ENCODE measurements at places on chromosomes 1 and 21.

- DNase-seq = no peak
Measured at GRCh38 chr1:6475381-6476133, 9.6 kb upstream of the TNFRSF25 start.

- DNase-seq = no peak
Measured at GRCh38 chr1:81208441-81208840, 592.3 kb upstream of the ADGRL2 start.

DNA sequence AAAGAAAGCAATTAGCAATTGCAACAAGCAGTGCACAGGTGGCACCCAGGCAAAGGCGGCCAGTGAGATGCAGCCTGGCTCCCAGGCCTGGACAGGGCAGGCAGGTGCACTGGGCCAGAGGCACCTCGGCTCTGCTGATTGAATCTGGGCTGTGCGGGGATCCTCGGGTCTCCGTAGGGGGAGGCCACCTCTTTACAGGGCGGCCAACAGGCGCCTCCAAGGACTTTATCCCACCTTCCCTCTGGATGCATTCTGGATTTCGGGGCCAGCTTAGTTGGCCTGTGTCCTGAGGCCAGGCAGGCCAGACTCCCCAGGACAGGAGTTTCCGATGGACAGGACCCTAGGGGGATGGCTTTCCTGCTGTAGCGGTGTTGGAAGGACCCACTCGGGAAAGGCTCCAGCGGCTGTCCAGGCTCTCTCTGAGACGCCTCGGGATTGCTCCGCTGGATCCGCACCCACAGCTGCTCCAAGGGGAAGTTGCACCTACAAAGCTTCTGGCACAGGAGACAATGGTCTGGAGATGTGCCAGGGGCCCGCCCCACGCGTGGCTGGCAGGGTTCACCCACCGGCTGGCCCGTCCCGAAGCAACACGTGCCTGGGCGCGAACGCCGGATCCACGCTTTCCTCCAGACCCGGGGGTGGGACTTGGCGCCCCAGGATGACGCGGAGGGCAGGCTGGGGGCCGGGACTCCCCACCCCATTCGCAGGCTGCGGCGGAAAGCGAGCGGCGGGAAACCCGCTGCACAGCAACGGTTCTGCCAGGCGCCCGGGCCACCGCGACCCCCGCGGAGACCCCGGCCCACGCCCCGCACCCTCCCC, 810 bp downstream of the SLC19A1 start:
- DNase-seq = no peak

- DNase-seq = no peak
Measured at GRCh38 chr1:210655511-210655910, 326.8 kb downstream of the HHAT start.

GRCh38 chr1:31354283-31354682, 18.6 kb downstream of the FABP3 start:
- DNase-seq = no peak

DNA sequence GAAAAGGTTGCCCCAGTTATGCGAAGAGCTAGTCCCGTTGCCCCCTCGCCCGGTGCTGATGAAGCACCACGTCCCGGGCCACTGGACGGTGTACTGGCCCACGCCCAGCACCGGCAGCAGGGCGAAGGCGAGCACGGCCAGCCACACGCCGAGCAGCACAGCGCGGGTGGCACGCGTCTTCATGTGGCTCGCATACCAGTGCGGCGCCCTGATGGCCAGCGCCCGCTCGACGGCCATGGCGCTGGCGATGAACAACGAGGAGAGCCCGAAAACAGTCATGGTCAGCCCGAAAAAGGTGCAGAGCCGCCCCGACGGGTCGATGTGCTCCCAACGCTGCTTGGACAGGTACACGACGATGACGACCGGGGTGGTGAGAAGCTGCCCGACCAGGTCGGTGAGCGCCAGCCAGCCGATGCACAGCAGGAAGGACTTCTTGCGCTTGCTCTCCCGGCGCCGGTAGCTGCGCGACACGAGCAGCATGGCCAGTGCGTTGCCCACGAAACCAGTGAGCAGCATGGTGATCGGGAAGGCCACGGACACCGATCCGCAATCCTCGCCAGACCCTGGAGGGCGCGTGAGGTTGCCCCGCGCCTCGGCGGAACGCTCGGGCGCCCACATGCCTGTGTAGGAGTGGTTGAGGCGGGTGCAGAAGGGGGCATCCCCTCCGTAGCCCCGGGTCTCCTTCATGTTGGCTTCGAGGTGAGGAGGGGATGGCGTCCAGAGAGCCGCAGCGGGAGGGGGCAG, 553 bp downstream of the PTGER3 start:
- DNase-seq = no peak

GRCh38 chr1:167938080-167938636, 1.3 kb upstream of the MPC2 start:
- DNase-seq = no peak

DNA sequence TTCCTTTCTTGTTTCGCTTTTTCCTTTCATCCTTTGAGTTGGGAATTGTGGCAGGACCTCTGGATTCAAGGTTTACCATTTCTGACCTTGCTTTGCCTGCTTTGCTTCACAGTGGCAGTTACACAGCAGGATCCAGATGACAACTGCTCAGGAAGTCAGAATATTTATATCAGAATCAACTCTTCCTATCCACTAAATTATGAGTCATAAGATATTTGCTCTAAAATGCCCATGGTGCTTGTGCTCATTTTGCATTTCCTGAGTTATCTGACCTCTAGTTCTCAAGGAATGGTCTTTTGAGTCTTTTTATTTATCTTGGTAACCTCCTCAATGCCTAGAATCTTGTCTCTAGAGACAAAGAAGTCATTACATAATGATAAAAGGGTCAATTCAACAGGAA, 290.8 kb downstream of the LRRC7 start:
- no peak for DNase-seq

DNA sequence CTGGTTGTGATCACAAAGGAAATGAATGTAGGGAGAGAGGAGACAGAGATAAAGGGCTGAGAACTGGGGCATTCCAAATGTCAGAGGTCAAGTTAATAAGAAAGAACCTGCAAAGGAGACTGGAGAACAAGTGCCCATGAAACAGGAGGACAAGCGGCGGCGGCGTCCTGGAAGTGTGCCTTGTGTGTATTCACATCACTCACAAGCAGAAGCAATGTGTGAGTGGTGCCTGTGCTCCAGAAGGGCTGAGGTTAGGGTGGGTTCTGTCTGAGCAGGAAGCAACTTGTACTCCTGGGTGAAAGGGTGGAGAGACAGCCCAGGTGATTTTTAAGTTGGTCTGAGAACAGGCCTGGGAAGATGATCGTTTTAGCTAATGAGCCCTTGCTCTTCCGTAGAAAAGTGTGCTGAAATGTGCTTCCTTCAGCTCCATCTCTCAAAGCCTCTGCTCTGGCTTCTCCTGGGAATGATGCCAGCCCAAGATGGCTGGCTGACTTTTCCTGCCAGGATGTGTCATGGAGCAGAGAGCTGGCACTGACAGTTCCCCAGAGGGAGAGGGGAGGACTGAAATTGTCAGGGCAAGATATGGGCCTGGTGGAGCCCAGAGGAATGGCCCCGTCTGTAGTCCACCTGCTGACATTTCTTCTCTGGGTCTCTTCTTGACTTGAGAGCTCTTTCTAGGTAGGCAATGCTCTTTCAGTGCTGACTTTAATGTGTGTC, 25.1 kb upstream of the PLEKHA6 start:
- peak; percentile 36 for DNase-seq

DNA sequence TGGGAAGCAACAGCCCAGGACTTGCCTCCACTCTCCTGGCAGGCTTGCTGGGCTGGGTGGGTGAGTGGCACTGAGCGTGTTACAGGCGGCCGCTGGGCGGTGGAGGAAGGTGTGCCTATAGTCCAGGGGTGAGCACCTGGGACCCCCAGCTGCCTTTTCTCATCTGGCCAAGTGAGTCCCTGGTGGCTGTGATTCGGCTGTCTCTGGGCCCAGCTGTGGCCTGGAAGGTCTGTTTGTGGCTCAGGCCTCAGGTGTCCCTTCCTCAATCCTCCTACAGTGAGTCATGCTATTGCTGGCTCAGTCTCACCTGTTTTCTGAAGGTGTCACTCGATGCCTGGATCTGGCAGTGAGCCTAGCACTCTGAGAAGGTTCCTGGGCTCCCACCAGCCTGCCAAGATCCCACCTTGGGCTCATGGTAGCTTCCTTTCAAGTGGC, 564.2 kb downstream of the PTPRU start:
- DNase-seq = no peak

GRCh38 chr1:157691285-157691920, 9.2 kb downstream of the FCRL3 start:
- peak; percentile 4 for DNase-seq

DNA sequence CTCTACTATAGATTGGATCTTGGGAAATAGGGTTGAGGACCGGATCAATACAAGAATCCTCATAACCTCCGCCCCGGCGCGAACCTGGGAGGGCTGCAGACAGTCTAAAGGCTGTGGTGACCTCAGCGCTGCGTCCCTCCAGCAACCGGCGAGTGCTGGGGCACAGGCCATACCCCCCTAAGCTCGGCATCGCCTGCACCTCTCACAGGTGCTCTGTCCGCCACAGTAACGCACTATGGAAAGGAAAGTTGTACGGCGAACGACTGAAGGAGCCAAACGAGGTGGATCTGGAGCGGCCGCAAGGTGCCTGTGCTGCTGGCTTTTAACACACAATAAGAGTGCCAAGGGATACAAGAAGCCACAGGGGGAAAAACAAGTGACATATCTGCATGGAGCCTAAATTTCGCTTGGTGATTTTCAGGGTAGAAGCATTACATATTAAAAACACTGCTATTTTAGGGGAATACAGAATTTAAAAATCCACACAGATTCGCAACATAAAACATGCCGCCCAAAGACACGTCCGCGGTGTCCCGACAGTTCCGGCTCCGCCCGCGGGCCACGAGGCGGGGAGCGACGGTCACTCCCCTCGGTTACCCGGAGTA, 1.4 kb upstream of the RBM15 start:
- DNase-seq = no peak

- DNase-seq = no peak
Measured at GRCh38 chr1:22754106-22754768, 43.6 kb downstream of the EPHB2 start.
